Uterus (tissue), 4 donors: ENCODE measurements at places on chromosomes 11 and 22. TPM values are rescaled to one million over a fixed set of nuclear protein-coding genes. Genes with fewer than 3 reads are reported as not detected.

GRCh38 chr22:49258107-49259010, 569.3 kb downstream of the BRD1 start:
- DNase-seq = no peak

DNA sequence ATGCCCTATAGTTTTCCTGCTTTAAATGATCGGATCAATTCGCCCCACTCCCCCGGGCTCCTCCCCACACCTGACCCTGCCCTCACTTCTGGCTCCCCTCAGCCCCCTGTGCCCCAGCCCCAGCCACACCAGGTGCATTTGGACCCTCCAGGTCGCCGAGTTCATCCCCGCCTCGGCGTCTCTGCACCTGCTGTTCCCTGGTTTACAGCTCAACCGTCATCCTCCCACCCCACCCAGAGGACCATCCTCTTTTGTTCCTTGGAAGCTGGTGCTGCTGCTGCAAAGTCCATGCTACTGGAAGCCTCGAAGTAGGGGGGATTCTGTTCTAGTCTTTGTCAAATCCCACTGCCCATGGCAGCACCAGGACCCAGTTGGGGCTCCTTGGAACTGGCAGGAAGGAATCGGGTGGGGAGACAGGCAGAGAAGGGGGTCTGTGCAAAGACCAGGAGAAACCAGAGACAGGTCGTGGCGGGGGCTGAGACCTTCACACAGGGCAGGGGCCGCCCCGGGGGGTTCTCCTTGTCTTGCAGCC, 4.5 kb upstream of the MUC5B start:
- no peak for DNase-seq

- DNase-seq = no peak
These were observed 31.3 kb downstream of the MTNR1B start for GRCh38 chr11:93000511-93001476.

DNA sequence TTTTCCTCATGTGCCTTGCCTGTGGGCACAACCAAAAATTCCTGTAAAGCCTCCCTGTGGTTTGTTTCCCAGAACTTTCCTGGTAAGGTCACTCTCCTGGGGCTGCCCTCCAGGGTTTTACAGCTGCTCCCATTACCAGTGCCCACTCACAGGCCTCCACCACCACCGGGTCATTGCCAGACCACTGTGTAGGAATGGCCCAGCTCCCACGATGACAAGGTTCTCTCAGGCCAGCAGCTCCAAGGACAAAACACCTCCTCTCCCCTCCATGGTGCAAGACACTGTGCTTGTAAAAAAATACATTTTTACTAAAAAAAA, 96.1 kb upstream of the AKIP1 start:
- DNase-seq = no peak

- no peak for DNase-seq
These were observed 2.7 kb upstream of the ZNF74 start for GRCh38 chr22:20391222-20391621.

- no peak for DNase-seq
These were observed 87.9 kb downstream of the AMBRA1 start for GRCh38 chr11:46505741-46506482.

The HSPB2 gene
- total RNA-seq = not detected

- no peak for DNase-seq
These were observed 564.5 kb downstream of the DLG2 start for GRCh38 chr11:85062659-85063058.

DNA sequence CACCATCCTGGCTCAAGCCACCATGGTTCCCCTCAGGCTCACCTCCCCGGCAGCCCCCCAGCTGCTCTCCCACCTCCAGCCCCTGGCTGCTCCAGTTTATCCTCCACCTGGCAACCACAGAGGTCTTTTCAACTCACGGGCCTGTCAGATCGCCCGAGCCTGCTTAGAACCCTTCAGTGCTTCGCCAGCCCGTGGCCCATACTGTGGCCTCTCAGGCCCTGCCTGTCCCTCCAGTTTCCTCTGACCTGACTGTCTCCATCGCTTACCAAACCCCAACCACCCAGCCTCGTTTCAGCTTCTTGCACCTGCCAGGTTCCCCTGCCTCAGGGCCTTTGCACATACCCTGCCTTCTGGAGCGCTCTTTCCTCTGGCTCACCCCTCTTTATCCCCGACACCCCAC, 6.9 kb downstream of the KCNC1 start:
- no peak for DNase-seq

The SLC22A24 gene
- total RNA-seq = not detected

The TMPRSS4 gene
- 0.88 TPM for total RNA-seq

GRCh38 chr11:120128392-120129119, 9.4 kb downstream of the TRIM29 start:
- peak; percentile 82 for DNase-seq

- no peak for DNase-seq
These were observed 32.1 kb upstream of the ZBTB16 start for GRCh38 chr11:114027391-114027790.

GRCh38 chr11:12029119-12029518, 20.7 kb upstream of the DKK3 start:
- DNase-seq = no peak

The MS4A4A gene
- total RNA-seq = 29.1 TPM

DNA sequence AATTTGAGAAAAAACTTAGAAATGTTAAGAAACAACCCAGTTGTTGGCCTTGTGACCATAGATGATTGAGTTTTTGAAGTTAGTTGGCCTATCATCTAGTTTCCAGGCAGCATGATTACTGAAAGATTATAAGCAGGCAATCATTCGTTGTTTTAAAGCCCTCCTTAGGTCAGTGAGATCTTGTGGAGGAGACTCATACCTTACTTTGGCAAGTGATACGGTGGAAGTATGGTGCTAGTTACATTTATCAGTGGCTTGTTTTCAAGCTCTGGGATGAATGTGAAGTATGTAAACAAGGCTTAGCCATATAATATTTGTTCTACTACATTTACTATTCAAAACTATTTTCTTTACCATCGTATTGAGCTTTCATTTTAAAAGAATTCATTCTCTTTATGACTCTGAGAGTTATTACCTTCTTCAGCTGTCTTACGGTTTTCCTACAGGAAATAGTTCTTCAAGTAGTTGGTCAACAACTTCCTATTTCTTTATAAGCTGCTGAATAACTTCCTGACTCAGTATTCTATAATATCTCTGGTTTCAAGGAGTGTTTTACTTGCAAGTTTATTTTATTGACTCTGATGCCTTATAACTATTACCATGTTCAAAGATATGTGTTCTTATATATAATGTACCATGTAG, 7.3 kb downstream of the YAP1 start:
- DNase-seq = no peak

GRCh38 chr11:66311470-66311964, 5.3 kb downstream of the CD248 start:
- no peak for DNase-seq

DNA sequence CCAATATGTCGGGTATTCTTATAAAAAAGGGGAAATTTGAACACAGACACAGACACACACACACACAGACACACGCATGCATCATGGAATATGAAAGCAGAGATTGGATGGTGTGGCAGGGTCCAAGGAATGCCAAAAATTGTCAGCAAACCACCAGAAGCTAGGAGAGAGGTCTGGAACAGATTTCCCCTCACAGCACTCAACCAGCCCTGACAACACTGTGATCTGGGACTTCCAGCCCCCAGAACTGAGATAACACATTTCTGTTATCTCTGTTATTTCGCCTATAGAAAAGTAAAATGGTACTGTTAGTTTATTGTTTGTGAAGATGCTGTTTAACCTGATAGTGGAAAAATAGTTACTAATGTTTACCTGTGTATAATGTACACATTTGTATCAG, 145.4 kb upstream of the ZBED5 start:
- DNase-seq = no peak

GRCh38 chr22:29208879-29209623, 3.4 kb downstream of the EMID1 start:
- no peak for DNase-seq

DNA sequence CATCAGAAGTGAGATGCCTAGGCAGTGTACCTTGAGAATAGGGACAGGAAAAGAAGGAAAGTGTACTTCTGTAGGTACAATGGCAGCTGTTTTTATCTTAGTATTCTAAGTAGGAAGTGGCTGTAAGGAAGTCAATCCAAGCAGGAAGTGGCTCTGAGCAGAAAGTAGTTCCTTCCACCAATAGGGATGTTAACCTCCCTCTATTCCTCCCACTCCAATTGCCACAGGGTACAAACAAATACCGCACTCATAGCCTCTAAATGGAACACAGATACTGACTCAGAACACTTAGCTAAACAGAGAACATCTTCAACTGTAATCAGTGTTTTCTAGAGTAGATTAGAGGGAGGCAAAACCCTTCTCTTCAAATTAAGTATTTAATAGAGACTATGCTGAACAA, 10.6 kb downstream of the LRRC55 start:
- DNase-seq = no peak

The OR51I2 gene
- not detected for total RNA-seq

DNA sequence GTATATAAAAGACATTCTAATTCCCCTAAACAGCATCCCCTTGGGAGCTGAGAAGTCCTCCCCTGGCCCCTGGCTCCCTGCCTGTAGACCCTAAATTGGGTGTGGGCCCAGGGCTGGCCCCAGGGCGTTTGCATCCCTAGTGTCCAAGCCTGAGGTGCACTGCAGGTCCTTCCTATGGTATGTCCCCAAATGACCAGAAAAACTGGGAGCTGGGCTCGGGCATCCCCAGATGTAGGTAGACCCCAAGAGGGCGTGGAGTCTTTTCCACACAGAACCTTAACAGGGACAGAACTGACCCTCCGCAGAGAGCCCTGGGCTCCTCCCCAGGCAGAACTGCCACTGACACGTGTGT, 782 bp upstream of the OSBPL5 start:
- peak; percentile 21 for DNase-seq

The THY1 gene
- total RNA-seq = 10.7 TPM

The EHBP1L1 gene
- 159 TPM for total RNA-seq

- no peak for DNase-seq
These were observed 125.6 kb upstream of the CSNK2A3 start for GRCh38 chr11:11478687-11479086.
